Fibroblast of skin of left biceps (primary cell): ENCODE measurements at places on chromosomes 7 and 10.

GRCh38 chr10:127154831-127155620 lies 41.4 kb downstream of the INSYN2A start:
- no peak for DNase-seq

GRCh38 chr7:2729031-2729892 lies 41.3 kb downstream of the AMZ1 start:
- DNase-seq = no peak

- DNase-seq = no peak
These were observed 26.8 kb downstream of the PYROXD2 start for GRCh38 chr10:98388101-98388655.

DNA sequence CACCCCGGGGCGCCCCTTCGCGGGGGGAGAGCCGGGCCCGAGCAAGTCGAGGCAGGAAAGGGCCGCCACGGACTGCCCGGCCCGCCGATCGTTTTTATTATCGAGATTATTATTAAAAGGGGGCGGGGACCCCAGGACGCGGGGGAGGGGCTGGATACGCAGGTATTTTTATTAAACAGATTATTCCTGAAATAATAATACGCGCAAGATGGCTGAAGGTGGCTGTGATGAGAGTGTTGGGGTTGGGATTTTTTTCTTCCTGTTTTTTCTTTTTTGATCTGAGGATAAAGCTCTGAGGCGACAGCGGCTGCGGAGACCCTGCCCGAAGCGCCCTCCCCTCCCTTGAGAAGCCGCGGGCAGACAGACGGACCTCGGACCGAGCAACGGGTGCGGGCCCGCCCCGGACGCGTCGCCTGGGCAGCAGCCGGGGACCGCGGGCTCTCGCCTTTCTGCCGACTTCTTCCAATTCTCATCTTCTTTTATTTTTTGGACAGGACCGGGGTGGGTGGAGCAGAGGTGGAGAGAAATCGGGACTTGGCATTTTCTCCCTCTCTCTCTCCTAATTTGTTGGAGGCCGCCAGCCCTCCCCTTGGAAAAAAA lies 1.4 kb upstream of the TRIM8 start:
- DNase-seq = no peak

DNA sequence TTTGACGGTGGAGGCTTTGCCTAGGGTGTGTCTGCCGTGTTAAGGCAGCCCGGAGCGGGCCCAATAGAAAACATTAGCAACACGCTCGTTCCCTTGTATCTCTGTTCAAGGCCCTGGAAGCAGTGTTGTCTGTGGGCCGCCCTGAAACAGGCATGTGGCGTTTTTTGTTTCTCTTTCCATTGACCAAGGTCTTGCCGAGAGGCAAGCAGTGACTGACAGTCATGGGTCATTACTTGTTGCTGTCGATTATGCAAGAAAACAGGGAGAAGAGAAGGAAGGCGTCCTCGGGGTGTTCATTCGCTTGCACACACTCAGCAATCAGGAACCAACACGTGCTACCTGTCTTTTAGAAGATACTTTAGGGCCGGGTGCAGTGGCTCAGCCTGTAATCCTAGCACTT lies 92.5 kb downstream of the EZH2 start:
- DNase-seq = no peak

- no peak for DNase-seq
These were observed 4.9 kb downstream of the OPN4 start for GRCh38 chr10:86659161-86659691.

DNA sequence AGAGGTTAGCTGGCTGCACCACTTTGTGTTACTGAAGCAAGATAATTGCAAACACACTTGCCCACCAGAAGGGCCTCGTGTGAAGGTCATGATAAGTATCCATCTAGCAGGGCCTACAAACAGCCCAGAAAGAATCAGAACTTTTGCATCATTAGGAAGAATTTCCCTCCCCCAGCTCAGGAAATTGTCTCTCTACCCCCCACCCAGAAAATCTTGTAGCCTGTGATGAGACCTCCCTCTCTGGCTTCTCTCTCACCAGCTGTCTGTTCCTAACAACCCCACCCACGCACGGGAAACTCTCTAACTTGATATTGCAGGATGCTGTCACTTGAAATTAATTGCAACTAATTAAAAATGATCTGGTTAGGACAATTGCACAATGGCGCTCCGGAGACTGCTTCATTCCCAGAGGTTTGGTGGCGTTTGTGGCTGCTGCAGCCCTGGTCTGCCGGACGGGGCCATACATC lies 34.5 kb downstream of the ZNF503 start:
- DNase-seq = no peak

- no peak for DNase-seq
These were observed 3.2 kb downstream of the ZNF316 start for GRCh38 chr7:6640246-6640721.

- DNase-seq = no peak
These were observed 1308.7 kb downstream of the REEP3 start for GRCh38 chr10:64829888-64830412.

DNA sequence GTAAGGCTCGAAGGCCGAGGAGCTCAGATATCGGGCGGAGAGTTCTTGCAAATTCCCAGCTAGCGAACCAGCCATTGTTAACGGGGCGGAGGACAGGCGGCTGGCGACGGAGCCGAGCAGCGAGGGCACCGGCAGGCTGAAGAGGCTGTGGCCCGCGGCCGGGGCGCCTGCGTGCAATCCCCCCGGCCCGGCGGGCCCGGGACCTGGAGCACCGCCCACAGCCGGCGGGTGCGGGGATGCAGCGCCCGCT lies 4.1 kb downstream of the VAX1 start:
- no peak for DNase-seq

GRCh38 chr7:140676306-140676705 lies 3.6 kb downstream of the ADCK2 start:
- no peak for DNase-seq

DNA sequence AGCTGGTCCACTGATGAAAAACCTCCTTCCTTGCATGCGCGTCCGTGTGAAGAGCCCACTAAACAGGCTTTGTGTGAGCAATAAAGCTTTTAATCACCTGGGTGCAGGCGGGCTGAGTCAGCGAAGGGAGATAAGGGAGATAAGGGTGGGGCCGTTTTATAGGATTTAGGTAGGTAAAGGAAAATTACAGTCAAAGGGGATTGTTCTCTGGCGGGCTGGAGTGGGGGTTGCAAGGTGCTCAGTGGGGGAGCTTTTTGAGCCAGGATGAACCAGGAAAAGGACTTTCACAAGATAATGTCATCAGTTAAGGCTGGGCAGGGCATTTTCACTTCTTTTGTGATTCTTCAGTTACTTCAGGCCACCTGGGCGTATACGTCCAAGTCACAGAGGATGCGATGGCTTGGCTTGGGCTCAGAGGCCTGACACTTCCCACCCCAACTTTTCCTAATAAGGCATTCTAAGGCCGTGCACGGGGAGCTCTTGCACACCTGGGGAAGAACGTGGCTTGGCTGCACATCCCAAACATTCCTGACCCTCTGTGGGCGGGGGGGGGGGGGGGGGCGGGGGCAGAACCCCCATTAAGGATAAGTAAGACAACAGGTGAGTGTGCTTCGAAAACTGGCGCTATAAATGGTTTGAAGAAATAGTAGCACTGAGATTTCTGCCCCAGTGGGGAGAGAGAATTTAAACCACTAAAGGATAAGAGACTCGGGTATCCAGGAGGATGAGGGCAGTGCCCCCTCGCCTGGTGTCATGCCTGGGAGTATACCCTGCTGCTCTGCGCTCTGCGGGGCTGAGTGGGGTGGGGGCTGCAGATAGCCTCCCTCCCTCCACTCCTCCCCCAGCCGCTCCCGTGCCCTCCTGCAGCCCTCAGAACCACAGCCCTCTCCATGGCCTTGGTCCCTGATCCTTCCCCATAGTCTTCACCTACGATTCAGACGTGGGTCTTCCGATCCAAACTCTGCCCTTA lies 217.6 kb downstream of the MLLT10 start:
- no peak for DNase-seq

DNA sequence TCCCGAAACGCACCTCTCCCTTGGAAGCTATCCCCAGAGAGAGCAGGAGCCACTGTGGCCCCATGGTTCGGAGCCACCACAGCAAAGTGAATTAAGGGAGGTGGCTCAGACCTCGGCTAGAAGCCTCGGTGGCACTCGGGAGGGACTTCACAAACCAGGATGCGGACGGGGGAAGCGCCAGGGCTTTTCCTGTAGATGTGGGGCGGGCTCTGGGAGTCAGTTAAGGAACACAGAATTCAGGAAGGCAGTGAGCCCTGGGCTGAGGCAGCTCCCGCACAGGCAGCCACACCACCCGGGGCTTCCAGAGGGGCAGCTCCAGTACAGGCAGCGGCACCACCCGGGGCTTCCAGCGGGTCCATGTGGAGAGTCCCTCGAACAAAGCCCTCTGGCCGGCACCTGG lies 42.7 kb upstream of the DPYSL4 start:
- DNase-seq = no peak

DNA sequence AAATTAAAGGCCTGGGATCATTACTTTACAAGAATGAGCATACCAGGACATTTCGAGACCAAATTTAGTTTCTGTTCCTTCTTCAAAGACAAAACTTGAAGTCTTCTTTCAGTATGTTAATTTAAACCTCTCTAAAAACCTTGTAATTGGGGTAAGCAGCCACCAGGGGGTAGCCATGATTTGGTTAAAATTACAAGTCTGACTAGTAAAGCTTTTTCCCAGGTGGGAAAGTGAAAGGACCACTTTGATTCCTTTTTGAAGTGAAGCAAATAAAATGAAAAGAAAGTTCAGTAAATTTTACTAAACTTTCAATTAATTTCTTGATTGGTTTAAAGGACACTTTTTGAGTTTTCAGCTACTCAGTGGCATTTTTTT lies 294.3 kb downstream of the BBS9 start:
- no peak for DNase-seq

- DNase-seq = no peak
These were observed 57.2 kb downstream of the ITIH5 start for GRCh38 chr10:7609556-7609955.

DNA sequence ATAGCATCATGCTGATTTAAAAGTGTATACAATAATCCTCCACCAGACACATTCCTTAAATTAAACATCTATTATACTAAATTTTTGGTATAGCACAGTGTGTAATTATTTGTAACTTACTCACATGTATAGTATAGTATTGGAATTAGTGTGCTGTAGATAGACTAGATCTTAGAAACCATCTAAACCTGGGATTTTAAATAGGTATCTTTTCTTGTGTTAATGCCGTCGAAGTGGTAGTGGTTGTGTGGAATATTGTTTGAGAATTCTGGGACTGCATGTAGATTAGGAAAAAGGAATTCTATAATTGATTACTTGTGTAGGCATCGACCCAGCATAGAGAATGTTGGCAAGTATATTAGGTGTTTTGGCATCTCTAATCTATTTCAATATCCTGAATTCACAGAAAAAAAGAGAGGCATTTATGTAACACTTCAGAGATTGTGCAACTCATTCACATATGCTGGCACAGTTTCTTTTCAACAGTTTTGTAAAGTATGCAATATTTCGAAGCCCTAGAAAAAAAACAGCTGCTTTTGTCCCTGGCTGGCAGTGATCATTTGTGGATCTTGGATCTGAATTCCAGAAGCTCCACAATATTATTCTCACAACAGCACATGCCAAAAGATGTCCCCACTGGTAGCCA lies 145.5 kb upstream of the AGR3 start:
- DNase-seq = no peak
